ENCODE measurements at places on chromosomes 7 and 10.

GRCh38 chr10:122508021-122508420 is 46.7 kb downstream of the HTRA1 start:
- no peak for DNase-seq

DNA sequence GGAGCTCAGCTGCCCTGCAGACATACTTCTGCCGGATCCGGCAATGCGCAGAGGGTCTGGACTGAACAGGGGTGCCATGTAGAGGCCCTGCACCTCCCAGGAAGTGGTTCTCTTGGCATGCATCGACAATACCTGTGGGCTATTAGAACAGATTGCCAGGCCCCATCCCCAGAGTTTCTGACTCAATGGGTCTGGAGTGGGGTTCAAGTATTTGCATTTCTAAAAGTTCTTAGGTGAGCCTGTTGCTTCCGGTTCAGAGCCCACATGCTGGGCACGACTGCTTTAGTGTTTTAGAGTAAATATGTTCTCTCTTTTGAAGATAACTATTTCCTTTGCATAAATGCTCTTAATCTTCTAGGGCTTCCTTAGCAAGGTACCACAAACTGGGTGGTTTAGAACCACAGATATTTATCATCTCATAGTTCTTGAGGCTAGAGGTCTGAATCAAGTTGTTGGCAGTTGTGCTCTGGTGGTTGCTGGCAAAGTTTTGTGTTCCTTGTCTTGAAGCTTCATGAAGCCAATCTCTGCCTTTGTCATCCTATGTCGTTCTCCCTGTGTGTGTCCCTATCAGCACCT is 435.5 kb downstream of the TCERG1L start:
- no peak for DNase-seq

DNA sequence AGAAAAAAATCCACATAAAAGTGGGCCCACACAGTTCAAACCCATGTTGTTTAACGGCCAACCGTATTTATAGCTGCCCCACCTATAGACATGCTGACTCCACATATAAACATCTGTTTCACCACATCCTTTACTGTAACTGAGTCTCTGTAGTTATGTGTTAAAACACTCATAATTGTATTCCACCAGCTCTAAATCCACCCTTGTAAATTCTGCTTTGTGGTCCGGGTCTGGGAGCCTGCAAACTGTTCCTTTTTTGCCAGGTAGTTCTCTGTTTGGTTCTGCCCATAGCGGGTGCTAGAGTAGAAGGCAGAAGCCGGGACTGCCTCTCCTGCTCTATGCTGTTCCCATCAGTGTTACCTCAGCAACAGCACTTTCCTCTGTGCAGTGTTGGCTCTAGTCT is 20.2 kb upstream of the FHIP2A start:
- no peak for DNase-seq

- DNase-seq = no peak
These were observed 374.6 kb downstream of the DNAJB6 start for GRCh38 chr7:157711353-157711888.

GRCh38 chr10:130958003-130958402 is 353.5 kb downstream of the TCERG1L start:
- no peak for DNase-seq

All from AG04449 (cell line).